Stimulated activated CD4-positive, alpha-beta T cell treated with anti-CD3 and anti-CD28 coated beads, Interleukin-12 subunit alpha, Interleukin-12 subunit beta, amount 100 ng/mL, for 4 hours (primary cell): ENCODE measurements at places on chromosomes 11 and 22.

DNA sequence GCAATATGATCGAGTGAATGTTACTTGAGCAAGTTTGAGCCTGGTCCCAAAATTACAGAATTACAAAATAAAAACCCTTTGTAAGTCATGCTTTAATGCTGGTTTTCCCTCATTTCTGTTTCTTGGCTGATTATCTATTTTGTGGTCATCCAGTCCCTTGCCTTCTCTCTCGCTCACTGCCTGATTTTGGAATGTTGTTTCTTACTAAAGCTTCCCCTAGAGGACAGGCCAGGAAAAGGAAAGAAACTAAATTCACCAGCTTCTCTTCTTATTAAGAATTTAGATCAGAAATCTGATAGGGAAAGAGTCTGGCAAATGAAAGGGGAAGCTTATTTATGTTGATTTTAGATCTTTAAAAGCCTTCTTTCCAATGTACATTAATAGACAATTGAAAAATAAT lies 16.6 kb upstream of the BDNF start:
- no peak for DNase-seq

DNA sequence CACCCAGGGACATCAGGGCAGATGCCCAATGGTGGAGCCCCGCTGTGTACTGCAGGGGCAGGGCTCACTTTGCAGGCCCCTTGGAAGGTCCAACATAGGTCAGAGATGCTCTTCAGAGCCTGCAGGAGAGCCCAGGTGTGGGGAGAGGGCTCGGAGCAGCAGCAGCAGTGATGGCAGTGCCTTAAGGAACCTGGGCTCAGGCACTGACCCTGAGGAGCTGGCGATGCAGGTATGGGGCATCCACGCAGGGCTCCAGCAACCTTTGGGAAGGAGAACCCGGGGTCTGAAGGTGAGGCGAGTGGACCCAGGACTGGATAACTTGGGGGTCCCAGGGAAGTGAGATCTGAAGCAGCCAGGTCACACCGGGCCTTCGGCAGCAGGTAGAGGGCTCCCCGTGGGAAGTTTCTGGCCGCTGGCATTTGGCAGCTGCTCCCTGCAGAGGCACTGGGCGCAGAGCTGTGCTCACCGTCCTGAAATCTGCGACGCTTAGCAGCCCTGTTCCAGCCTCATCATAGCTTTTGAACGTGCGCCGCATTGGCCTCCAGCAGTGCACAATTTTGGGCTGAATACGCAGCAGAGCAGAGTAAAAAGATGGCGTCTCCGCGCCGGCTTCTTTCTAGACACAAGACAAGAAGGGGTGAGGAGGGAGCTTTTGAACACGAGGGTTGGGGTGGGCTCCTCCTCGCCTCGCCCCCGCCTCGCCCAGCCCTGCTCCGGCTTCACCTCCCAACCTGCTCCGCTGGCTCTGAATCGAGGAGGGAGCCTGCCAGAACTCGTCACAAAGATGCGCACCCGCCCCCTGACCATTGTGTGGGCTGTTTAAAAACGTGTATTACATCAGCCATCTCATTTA lies 118.8 kb downstream of the MPPED1 start:
- DNase-seq, result no peak

DNA sequence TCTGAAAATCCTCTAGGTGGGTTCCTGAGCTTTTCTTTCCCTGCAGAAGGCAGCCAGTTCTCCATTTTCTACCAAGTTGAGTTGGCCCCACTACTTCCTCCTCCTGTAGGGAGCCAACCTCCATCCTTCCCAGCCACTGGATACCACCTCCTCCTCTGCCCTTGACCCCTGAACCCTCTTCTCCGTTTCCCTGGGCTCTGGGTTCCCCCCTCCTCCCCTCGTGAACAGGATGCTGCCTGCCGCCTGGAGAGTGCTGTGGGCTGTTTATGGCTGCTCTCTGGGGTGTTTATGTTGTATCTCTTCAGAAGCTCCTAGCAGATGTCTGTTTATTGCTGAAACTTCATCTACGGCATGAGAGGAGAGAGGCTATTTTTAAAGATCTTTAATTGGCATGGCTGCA lies 8.6 kb downstream of the MICAL2 start:
- no peak for DNase-seq

DNA sequence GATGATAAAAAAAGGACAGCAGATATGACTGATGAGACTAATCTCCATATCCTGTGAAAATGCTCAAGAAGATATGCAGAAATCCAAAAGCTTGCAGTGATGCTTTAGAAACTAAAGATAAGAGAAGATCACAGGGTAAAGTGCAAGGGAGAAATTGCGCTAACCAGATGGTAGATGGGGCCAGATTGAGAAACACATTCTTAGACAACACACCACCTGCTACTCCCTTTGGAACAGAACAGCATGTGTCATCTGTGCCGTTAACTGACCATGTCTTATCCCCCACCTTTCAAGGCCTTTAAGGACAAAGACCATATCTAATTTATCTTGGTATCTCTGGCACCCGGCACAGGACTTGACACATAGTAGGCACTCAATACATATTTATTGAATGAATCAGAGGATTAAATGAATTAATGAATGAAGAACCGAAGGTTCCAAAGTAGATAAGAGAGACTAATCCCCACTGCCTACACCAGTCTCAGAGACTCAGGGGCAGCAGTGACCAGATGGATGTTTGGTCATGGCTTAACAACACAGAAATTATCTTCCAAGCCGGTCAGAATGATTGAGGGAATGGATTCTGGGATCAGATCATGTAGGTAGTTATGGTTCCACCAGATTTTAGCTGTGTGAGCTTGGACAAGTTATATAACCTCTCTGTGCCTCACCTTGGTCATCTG lies 12.3 kb upstream of the P2RY2 start:
- no peak for DNase-seq

GRCh38 chr22:40452730-40453487 lies 82.5 kb downstream of the SGSM3 start:
- no peak for DNase-seq

- no peak for DNase-seq
These were observed 2.8 kb upstream of the CCND1 start for GRCh38 chr11:69637941-69638871.

DNA sequence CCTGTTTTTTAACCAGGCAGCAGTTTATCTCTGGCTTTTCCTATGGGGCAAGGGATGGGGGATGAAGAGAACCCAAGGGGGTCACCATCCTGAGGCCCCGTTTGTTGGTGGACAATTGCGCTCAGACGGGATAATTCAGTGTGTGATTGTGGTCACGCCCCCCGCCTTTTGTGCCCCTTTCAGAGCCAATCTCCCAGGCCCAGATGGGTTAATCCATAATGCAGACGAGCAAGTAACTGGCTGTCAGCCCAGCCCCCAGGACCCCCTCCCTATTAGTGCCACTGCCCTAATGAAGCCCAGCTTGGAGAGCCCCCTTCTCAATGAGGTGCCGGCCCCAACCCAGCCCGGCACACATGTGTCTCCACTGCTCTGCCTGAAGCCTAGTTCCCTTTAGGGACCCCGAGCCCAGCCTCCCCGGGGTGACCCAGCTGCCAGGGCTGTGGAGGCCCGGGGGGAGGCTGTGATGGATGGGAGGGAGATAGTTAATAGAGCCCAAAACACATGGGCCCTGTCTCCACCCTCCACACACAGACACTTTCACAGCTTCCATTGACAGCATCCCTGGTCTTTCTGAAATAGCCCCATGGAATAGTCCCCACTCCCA lies 19.1 kb upstream of the ROBO3 start:
- DNase-seq, result no peak

DNA sequence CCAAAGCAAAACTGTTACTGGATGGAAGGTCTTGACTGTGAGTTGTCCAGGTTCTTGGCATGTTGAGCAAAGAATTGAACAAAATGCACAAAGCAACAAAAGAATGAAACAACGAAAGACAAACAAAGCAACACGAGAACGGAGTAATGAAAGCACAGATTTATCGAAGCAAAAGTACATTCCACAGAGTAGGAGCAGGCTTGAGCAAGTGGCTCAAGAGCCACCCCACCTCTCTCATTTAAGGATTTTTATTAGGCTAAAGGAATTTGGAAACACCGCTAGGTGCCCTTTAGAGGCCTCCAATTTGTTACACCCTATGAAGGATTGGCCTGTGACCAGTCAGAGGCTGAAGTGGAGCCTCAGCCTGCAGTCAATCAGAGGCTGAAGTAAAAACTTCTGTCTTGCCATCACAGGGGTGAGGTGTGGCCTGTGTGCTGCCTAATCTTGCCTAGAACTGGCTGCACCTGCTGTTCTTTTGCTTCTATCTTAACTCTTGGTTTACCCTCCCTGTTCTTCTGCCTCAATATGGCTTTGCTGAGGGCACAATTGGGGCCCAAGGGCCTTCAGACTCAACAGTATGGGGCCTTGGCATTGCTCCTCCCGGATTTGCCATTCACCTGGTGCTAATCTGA lies 59.4 kb upstream of the FTH1 start:
- DNase-seq, result no peak

DNA sequence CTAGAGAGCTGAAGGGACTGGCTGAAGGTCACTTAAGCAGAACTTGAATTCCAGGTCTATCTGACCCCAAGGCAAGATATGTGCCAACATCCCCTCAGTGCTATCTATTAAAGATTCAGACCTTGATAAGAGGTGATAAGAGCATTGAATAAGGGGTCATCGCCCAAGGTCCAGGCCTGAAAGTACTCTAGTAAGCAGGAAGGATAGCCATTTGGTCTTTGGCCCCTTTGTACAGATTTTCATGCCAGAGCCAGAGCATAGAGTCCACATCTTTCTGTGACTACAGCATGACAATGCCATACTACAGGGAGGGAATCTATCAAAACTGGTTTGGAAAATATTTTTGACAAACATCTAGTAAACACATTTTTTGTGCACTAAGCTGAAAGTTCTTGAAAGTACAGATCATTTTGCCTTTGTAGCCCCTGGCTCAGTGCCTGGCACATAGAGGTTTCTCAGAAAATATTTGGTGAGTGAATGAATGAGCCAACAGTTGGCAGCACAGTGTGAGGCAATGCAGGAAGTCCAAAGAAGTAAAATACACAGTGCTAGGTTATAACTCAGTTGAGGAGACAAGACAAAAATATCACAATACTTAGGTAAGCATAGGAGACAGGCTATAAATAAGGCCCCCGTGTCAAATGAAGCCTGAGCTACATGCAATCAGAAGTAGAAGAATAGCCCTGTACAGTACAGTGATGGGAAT lies 15.1 kb upstream of the RRAS2 start:
- no peak for DNase-seq

- DNase-seq, result no peak
These were observed 245.7 kb downstream of the ST3GAL4 start for GRCh38 chr11:126601136-126601535.

DNA sequence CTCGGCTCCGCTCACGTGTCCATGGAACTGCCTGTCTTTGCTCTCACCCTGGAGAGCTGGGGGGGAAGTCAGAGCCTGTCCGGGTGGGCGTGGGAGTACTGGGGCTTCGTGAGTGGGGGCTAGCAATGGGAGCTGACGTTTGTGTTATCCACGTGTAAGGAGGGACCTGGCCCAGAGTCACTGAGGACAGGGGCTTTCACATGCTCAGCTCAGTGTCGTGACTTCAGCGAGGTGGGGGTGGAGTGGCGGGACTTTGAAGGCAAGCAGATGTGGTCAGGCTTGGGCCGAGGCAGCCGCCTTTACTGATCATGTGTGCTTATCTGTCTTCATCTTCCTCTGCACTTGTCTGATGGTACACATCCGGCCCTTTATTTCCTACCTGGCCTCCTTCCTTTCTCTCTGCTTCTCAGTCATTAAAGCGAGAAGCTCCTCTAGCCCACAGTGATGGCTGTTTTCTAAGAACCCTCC lies 113.1 kb upstream of the NNMT start:
- peak; percentile 35 for DNase-seq

GRCh38 chr11:131877246-131877942 lies 507.0 kb downstream of the NTM start:
- no peak for DNase-seq

DNA sequence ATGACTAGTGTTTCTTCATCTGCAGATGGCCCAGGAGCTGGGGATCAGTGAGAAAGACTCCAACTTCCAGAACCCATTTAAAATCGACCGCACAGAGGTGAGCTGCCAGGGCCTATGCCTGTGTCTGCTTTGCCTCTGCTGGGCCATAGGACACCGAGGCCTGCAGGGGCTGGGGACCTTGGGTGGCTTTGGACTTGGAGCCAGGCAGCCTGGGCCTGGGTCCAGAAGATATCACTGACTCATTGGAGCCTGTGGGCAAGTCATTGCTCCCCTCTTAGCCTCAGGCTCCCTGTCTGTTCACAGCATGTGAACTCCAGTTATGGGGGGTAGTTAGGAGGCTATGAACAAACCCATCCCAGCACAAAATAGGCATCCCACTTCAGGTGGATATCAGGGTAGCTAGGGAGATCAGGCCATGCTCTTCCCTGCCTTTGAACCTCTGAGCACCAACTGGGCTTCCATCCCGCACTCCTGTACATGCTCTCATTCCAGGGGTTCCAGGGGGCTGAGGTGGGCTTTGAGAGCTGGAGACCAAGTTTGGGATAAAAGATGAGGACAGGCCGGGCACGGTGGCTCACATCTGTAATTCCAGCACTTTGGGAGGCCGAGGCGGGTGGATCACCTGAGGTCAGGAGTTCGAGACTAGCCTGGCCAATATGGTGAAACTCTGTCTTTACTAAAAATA lies 13.4 kb downstream of the CCDC134 start:
- DNase-seq, result no peak

- peak; percentile 8 for DNase-seq
These were observed 50.7 kb downstream of the TP53I11 start for GRCh38 chr11:44899959-44900358.

- DNase-seq, result no peak
These were observed 57.4 kb downstream of the JAM3 start for GRCh38 chr11:134126217-134126822.

GRCh38 chr11:82494988-82495432 lies 238.7 kb downstream of the FAM181B start:
- DNase-seq, result no peak

DNA sequence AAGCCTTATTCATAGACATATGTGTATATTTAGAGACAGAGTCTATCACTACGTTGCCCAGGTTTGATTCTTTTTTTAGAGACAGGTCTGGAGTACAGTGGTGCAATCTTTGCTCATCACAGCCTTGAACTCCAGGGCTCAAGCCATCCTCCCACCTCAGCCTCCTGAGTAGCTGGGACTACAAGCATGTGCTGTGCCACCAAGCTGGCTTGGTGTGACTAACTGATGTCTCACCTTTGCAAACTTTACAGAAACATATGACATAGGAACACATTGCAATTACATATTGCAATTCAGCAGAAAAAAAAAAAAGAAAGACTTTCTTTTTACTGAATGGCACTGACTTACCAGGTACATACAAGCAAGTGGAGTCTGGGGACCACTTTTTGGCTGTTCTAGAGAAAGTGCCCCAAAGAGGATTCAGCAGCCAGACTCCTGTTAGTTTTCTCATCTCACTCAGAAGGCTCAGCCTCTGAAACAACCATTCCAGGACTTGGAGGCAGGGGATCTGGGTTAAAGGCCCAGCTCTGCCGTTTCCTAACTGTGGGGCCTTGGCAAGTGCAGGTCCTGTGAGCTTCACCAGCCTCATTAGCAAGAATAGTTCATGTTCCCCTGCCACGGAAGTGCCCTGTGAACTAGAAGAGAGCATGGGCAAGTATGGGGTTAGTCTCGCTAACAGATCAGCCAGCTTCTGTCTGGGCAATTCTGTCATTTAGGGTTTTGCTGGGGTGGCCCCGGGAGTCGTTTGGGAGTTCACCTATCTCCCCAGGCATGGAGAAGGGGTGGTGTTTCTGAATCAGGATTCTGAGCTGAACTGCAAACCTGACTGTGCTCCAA lies 11.3 kb upstream of the NFAM1 start:
- DNase-seq, result peak; percentile 10

GRCh38 chr11:72696866-72697700 lies 22.9 kb upstream of the PDE2A start:
- no peak for DNase-seq

- DNase-seq, result no peak
These were observed 413.9 kb downstream of the TENM4 start for GRCh38 chr11:79026803-79027445.
